ENCODE measurements at places on chromosomes 6 and 20. TPM values are rescaled to one million over a fixed set of nuclear protein-coding genes. Genes with fewer than 3 reads are reported as not detected.

- peaks cover 44% of the 10 kb centered on the region for H3K4me1 ChIP-seq
- no peak overlapping the region for H3K27ac ChIP-seq
- H3K36me3 ChIP-seq, result peaks cover 45% of the 10 kb centered on the region
- peaks cover 44% of the 10 kb centered on the region for H3K27me3 ChIP-seq
Measured at GRCh38 chr20:62814060-62814708, 2.7 kb upstream of the COL9A3 start.

Gene BPIFA1
- not detected for total RNA-seq

Gene CST4
- not detected for total RNA-seq

DNA sequence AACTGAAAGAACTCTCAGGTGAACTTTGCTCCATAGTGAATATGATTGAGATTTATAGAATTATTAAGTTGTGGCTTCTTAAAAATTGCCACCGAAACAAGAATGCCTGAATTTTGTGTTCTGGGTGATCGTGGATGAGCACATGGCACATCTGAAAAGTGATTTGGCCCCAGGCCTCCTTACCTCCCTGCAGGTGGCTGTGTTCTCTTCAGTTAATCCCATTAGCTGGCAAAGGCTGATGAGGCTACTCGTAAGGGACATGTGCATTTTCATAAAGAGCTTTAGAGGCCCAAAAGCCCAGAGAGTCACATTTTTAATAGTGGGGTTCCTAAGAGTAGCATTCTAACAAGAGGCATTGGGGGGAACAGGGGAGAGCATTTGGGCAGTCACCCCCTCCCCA, 22.6 kb downstream of the GNAS start:
- no peaks in the 10 kb centered on the region for H3K27me3 ChIP-seq
- H3K36me3 ChIP-seq, result no peaks in the 10 kb centered on the region
- H3K4me3 ChIP-seq, result no peak overlapping the region
- H3K4me1 ChIP-seq, result no peaks in the 10 kb centered on the region
- no peak overlapping the region for H3K27ac ChIP-seq

GRCh38 chr6:99980741-99981140, 13.3 kb downstream of the MCHR2 start:
- no peak for DNase-seq
- no peak overlapping the region for H3K4me3 ChIP-seq
- H3K27me3 ChIP-seq, result no peaks in the 10 kb centered on the region
- no peaks in the 10 kb centered on the region for H3K36me3 ChIP-seq
- no peaks in the 10 kb centered on the region for H3K4me1 ChIP-seq
- no peak overlapping the region for H3K27ac ChIP-seq

Gene TAF4
- total RNA-seq, result 33.9 TPM

- no peaks in the 10 kb centered on the region for H3K4me1 ChIP-seq
- DNase-seq, result no peak
- no peak overlapping the region for H3K27ac ChIP-seq
- peaks cover under 1% of the 10 kb centered on the region for H3K36me3 ChIP-seq
Measured at GRCh38 chr6:52691718-52692117, 20.8 kb downstream of the TMEM14A start.

GRCh38 chr6:98847779-98848538, 13.6 kb downstream of the POU3F2 start:
- peaks cover 41% of the 10 kb centered on the region for H3K4me1 ChIP-seq
- peak overlapping the region; percentile 22 for H3K4me3 ChIP-seq
- H3K36me3 ChIP-seq, result no peaks in the 10 kb centered on the region
- peaks cover 21% of the 10 kb centered on the region for H3K27me3 ChIP-seq
- no peak for DNase-seq

Gene FNDC1
- total RNA-seq, result 11.0 TPM

Gene E2F1
- total RNA-seq, result 2.9 TPM

GRCh38 chr20:63281742-63282665, 9.4 kb downstream of the ARFGAP1 start:
- no peak overlapping the region for H3K27ac ChIP-seq
- peaks cover 100% of the 10 kb centered on the region for H3K36me3 ChIP-seq
- no peak for DNase-seq
- no peak overlapping the region for H3K4me3 ChIP-seq
- no peaks in the 10 kb centered on the region for H3K27me3 ChIP-seq

- no peak overlapping the region for H3K4me3 ChIP-seq
- peaks cover 9% of the 10 kb centered on the region for H3K4me1 ChIP-seq
- H3K27me3 ChIP-seq, result no peaks in the 10 kb centered on the region
- no peak for DNase-seq
- H3K36me3 ChIP-seq, result no peaks in the 10 kb centered on the region
Measured at GRCh38 chr6:143401068-143401446, 49.4 kb downstream of the ADAT2 start.

All from stomach (tissue), 19 donors.